ENCODE measurements at places on chromosomes 5 and 9. TPM values are rescaled to one million over a fixed set of nuclear protein-coding genes. Genes with fewer than 3 reads are reported as not detected.
A peak's percentile ranks its signal among the peaks of the same experiment; 100 is the strongest.

DNA sequence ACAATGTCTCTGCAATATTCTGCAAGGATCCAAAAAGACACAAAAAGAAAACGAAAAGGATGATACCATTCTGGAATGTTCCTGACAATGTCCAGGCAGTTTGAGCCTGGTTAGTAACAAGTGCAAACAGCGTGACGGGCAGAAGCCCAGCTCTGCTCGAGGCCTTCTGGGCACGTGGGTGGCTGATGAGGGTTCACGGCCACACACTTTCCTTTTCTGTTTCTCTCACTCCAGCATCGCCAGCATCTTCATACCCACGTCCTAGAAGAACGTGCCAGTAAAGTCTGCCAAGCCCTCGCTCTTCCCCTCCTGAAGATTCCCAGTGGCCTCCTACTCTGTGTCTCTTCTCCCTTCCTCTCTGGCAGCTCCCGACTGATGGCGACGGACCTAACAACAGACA is 36.7 kb downstream of the COL23A1 start:
- DNase-seq, result no peak

DNA sequence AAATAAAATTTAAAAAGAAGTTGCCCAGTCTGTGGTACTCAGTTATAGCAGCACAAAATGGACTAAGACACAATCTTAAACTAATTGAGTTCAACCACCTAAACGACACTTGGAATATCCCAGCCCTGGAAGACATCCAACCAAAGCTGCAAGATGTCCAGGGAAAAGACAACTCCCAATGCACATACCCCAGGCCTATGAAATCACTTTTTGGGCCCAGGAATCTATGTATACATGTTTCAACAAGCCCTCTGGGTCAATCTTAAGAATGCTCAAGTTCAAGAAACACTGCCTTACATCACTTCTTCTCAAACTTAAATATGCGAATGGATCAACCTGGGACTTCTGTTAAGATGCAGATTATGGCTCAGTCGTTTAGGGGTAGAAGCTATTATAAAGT is 148.6 kb downstream of the ELAVL2 start:
- no peak for DNase-seq

- no peak for DNase-seq
Observed at GRCh38 chr5:38479315-38479904, 77.0 kb downstream of the LIFR start.

- peak; percentile 58 for DNase-seq
Observed at GRCh38 chr9:70046274-70047070, 2.8 kb downstream of the MAMDC2 start.

DNA sequence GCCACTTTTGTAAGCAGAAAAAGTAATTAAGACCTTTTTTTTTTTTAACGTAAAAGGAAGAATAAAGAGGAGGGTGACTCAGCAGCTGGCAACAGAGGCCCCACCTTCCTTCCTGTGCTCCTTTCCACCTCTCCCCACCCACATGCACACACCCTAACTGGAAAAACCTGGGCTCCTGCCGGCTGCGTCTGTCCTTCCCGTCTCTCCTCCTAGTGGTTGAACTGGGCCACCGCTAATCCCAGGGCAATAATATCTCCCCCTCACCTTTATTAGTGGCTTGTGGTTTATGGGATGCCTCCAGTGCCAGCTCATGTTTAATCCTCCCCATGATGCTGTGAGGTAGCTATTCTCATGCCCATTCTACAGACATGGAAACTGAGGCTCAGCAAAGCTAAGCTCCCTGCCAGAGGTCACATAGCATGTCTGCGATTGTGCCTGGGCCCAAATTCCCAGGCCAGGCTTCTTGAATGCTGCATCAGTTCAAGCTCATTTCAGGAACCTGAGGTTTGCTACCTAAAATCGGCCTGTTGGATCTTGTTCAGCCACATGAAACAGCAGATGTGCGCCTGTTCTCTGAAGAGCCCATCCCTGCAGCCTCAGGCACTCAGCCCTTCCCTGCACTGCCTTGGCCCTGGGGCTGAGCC is 60.9 kb upstream of the IL17B start:
- peak; percentile 95 for DNase-seq

DNA sequence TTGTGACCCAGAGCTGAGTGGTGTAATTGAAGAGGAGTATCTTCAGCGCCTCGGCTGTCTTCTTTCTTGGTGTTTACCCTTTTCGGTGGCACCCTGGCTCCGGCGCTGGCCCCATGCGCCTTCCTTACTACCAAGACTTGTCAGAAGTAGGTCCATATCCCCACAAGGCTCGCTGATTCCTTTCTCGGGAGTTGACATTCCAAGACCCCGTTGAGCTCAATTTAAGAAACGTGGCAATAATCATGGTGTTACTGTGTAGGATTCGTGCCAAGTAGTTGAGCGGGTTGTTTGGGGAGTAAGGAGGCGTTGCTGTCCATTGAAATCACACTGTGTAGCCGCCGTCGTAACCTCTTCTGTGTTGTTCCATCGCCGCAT is 795 bp downstream of the NDUFAF2 start:
- peak; percentile 50 for DNase-seq

DNA sequence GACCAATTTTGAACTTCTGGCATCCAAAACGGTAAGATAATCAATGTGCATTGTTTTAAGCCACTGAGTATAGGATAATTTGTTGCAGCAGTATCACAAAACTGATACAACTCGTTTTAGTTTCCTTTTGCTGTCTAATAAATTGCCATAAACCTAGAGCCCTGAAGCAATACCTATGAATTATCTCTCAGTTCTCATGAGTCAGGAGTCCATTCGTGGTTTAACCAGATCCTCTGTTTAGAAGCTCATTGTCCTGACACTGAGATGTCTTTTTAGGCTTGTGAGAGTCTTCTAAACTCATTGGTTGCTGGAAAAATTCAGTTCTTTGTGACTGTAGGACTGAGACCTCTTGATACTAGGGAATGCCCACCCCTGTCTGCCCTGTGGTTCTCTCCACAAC is 262.9 kb downstream of the SEMA5A start:
- no peak for DNase-seq

DNA sequence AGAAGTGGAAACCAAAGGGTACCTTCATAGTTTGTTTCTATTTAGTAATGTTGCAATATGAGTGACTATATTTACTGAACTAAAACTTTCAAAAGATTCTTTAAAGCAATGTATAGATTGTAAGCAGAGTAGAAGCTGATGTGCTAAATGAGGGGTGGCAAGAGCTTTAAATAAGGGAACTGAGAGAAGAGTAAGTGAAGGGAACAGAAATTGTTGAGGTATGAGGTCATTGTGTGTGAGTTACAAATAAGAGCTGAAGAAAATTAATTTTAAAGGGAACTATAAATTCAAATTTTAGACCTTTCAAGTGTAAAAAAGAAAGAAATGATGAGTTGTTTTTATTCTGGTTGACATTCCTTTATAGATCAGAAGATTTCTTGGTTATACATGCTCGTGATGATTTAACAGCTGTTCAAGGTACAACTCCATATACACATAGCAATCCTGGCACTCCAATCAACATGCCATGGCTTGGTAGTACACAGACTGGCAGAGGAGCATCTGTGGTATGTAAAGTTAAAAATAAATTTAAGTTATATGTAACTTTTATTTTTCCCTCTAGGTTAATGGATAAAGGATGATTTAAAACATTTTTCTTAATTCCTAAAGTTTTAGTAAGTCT is 135.1 kb upstream of the TNFAIP8 start:
- no peak for DNase-seq

DNA sequence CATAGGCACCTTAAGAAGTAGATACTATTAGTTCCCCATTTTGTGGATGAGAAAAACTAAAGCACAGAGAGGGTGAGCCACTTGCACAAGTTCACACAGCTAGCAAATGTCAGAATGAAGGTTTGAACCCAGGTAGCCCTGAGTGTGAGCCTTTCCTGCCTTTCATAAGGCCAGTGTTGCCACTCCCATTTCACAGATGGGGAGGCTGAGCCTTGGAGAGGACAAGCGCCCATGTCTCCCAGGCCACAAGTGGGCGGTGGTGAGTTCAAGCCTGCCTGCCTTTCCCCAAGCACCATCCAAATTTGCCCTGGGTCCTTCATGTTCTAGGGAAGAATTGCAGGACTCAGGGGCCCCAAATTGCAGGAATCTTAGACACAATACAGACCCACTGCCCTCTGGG is 50.6 kb downstream of the LHX2 start:
- DNase-seq, result no peak

GRCh38 chr9:38720083-38720745 is at the start of gene FAM240B:
Gene FAM240B (minus strand): TSS chr9:38720133. CDS start chr9:38703999, 16,134 bp downstream.
- peak; percentile 83 for DNase-seq

DNA sequence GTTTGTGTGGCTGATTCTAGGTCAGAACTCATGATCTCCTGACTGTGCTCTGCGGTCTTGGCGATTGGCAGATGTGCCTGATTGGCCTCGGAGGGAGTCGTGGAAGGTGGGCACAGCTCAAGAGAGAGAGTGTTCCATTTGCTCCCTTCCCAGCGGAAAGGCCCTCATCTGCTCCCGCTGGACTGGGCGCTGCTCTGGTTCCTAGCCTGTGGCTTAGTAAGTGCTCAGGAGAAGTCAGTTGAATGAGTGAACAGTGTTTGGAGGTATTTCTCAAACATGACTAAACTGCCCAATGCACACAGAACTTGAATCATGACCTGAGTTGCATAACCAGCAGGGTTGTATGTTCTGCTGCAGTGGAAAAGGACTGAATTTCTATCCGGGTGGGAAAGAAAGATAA is 120.2 kb upstream of the PITX1 start:
- peak; percentile 23 for DNase-seq

GRCh38 chr5:124477062-124477461 is 269.4 kb downstream of the ZNF608 start:
- no peak for DNase-seq

DNA sequence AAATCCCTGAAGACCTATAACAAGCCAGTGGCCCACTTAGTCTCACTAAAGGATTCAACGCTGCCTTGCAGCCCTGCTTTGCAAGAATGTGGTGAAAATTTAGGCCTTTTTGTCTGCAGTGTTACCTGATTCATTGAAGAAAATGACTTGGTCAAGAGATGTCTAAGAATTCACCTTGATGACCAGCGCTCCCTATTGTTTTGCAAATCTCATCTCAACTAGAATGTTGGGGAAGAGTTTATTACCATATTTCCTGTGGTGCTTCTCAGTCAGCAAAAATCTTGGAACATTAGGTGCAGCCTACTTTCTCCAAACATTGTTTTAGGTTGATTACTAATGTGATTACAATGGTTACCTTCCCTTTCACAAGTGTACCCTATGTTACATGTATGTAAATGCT is 53.5 kb downstream of the PLK2 start:
- no peak for DNase-seq

DNA sequence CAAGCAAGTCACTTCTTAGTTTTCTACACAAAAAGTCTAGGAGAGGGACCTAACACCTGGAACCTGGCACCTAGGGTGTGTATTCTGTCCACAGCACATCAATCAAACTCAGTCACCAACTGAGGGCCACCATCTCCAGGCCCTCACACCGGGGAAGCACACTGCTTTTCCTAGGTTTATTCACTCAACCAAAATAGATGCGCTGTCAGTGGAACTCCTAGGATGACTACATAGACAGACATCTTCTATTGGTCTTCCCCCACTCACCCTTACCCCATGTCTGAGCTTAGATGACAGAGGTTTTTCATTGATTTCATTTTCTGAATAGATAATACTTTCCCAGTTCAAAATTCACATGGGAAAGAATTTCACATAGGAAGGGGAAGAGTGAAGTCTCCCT is 59.2 kb downstream of the RNF130 start:
- DNase-seq, result no peak

DNA sequence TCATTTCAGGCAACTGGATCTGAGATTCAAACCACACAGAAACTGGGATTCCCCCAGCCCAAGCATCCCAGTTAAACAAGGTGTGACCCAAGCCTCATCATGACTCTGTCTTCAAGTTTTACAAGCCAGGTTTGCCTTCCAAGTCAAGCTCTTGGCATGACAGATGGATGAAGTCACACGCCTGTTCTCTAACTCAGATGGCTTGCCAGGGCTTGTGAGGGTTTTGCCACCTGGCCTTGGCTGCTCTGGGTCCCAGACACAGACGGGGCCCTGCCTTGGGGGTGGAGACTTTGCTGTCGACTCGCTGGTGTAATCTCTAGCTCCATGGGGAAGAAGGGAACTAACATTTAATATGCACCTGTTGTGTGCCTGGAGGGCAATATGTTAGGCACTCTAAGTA is 95.8 kb upstream of the RARS1 start:
- DNase-seq, result no peak

GRCh38 chr5:33367416-33367815 is 73.3 kb upstream of the TARS1 start:
- no peak for DNase-seq

GRCh38 chr5:95022967-95023695 is 261.8 kb downstream of the MCTP1 start:
- peak; percentile 8 for DNase-seq

GRCh38 chr5:149694007-149694406 is 36.1 kb upstream of the PPARGC1B start:
- no peak for DNase-seq

GRCh38 chr9:109181284-109181683 is 14.2 kb upstream of the FRRS1L start:
- no peak for DNase-seq

- no peak for DNase-seq
Observed at GRCh38 chr5:64165160-64165499, 513 bp upstream of the RNF180 start.

- peak; percentile 82 for DNase-seq
Observed at GRCh38 chr5:38433160-38433861, 123.1 kb downstream of the LIFR start.

DNA sequence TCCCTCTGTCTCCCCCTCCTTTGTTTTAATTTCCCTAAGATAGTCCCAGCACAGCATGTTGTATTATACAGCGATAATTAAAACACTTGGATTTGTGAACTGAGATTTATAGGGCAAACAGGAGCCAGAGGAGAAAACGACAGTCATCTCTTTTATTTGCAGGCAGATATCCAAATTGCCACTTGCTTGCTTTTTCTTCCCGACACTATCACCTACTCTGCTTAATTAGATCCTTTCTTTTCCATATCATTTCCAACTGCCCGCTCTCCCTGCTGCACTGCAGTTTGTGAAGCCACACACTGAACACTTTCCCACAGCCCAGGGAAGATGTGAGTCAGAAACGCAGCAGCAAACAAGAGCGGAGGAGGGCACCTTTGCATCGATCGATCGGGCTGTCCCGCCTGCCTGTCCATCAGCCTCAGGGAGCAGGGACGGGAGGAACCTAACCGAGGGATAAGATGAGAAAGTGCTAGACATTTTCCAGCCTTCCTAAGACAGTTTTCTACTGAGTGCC is 35.8 kb upstream of the SPRY4 start:
- DNase-seq, result peak; percentile 48

DNA sequence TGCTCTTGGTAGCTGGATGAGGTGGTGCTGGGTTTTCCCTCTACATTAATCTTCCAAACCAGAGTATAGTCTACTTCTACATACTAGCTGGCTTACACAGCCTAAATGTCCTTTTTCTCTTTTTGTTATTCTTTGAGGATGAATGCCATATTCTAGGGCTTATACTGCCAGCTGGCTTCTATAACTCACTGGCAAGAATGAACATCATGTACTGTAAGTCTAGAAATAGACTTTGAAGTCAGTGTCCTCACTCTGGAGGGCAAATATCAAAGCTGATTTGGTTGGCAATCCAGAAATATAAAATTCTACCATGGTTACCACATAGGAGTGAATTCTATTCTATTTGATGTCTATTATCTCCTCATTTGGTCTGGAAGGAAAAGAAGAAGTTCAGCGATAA is 251.7 kb upstream of the TYRP1 start:
- DNase-seq, result no peak

The GPX8 gene
- 66.2 TPM for total RNA-seq

The SHC3 gene
- total RNA-seq, result 2.1 TPM

The C5orf63 gene
- 5.6 TPM for total RNA-seq

The NR2F1-AS1 gene
- 0.69 TPM for total RNA-seq

The NTMT1 gene
- total RNA-seq, result 38.2 TPM

The CLINT1 gene
- total RNA-seq, result 82.1 TPM

The SPATA31E1 gene
- not detected for total RNA-seq

The CA9 gene
- total RNA-seq, result 6.9 TPM

The ANKDD1B gene
- total RNA-seq, result 2.8 TPM

The ANKRD18A gene
- 3.8 TPM for total RNA-seq

The PAPPA gene
- 2.5 TPM for total RNA-seq

The GDF9 gene
- 0.15 TPM for total RNA-seq

All from renal cortical epithelial cell (primary cell).